ENCODE measurements at places on chromosomes 2 and 18.
A peak's percentile ranks its signal among the peaks of the same experiment; 100 is the strongest.

DNA sequence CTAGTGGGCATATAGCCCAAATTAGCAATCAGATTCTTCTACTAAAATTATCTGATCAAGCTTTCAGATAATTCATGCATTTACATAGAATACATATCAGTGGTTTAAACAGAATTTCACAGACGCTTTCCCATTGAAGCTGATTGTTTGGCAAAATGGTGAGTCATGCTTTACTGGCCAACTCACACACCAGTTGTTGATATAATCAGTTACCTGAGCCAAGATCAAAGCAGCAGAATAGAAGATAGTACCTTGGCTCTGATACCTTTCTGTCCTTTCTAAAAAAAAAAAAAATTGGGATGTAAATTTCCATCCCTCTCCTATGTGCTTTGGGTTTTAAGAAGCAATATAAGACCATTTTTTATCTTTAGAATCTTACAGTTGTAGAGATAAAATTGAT, 178.0 kb downstream of the MCFD2 start:
- DNase-seq = peak; percentile 36

- DNase-seq = no peak
Observed at GRCh38 chr2:206435742-206436141, 7.6 kb upstream of the ADAM23 start.

DNA sequence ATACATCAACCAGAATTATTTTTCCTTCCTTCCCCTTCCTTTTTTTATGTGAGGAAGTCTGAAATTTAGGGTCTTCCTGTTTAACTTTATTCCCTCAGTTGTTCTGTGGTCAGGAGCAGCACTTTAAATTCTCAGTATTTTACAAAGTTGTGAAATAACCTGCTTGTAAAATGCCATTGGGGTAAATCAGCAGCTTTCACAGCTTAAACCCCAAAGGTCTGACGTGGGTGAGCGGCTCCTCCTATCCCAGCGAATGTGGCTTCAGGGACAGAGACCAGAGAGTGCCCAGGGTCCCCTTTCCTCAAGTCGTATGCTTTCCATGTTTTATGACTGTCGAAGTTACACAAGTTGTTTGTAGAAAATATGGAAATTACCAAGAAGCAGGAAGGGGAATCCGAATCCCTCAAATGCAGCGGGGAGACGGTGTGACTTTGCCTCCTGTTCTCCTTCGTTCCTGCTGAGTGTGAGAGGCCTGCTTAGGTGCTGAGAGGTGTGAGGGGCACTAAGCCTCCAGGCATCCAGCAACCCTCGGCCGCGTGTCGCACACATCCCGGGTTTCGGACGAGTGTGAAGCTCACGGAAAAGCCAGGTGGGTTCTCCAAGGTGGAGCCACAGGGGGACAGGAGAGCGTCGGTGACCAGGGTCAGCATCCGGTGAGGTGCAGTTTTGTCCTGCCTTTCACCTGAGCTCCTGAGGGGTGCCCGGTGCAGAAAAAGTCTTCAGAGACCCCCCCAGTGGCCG, 10.8 kb upstream of the KCNG2 start:
- no peak for DNase-seq

DNA sequence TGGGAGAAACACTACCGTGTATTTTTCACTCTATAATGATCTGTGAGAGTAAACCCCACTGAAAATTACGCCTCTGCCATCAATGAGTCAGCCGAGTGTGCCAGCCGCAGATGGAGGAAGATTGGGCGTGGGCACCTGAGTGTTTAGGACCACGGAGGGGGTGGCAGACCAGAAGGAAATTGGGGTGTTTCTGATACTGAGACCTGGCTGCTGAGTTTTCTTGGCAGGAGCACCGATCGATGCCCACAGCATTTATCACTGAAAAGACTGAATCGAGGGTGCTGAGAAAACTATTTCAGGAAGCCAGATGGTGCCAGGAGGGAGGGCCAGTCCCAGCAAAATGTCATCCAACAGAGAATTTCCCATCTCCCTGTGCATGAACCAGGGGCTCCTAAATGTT, 91.9 kb upstream of the TPO start:
- no peak for DNase-seq

- DNase-seq = no peak
Observed at GRCh38 chr2:17816396-17817245, at the start of gene MSGN1. TSS of gene MSGN1 (plus strand) at chr2:17816460. CDS start at chr2:17816519, 59 bp downstream.

GRCh38 chr2:69177785-69178636, 165.0 kb downstream of the ANTXR1 start:
- DNase-seq = peak; percentile 96

DNA sequence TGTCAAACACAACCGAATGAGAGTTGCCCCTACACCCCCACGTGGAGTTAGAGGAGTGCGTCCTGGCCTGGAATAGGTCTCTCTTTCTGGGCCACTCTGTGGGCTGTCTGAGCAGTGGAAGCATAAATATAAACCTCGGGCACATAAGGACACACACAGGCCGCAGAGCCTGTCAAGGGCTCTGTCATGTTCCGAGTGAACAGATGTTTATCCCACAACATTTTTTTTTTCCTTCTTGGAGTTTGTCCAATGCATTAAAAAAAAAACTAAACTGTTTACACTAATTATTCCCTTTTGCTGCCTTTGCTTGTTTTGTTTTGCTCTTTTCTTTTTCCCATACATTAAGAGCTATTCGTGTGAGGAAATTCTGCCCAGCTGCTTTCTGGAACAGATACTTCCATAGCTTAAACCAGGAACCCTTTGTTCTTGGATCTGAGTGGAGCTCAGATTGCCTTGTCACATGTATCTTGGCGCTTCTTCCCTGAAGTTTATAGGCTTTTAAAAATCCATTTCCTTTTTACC, 228.3 kb upstream of the FOSL2 start:
- no peak for DNase-seq

DNA sequence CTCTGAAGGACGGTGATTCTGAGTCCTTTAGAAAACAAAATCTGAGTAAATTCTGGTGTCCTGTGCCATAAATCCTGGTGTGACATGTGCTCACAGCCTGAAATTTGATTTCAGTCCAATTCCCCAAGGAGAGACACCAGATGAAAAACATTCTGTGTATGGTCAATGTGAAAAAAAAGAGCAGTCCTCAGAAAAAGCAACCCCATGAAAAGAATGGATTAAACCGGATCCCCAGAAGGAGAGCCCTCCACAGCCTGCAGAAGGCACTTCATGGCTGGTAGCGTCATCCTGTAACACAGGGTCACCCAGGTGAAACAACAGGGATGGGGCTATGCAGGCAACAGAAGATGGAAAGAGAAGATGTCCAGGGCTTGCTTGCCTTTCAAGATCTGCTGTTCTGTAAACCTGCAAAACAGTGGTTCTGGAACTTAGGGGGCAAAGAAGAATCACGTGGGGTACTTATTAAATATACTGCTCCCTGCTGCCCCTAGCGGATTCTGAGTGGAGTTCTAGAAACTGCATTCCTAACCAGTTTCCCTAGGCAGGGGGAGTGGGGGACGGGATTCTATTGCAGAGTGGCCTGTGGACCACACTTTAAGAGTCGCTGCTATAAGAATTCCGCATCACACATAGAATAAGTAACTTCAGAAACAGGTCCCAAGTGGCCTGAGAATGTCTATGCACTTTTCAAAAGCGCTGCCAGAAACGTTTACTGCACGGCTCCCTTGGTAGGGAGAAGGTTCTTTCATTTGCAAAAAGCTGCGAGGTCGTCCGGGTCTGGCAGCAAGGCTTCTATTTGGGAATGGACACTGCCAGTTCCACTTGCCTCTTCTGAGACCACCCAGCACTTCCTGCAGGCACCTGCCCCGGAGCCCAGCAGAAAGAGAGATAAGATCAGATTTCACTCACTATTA, 118.9 kb upstream of the ARL5A start:
- DNase-seq = no peak

GRCh38 chr2:96213379-96213778, 4.8 kb upstream of the STARD7 start:
- no peak for DNase-seq

GRCh38 chr2:197707316-197708213, 2.4 kb downstream of the MARS2 start:
- DNase-seq = peak; percentile 46

GRCh38 chr18:31484461-31484860, 13.5 kb upstream of the DSG2 start:
- no peak for DNase-seq

GRCh38 chr2:53103679-53104078, 663.9 kb upstream of the CHAC2 start:
- DNase-seq = no peak

DNA sequence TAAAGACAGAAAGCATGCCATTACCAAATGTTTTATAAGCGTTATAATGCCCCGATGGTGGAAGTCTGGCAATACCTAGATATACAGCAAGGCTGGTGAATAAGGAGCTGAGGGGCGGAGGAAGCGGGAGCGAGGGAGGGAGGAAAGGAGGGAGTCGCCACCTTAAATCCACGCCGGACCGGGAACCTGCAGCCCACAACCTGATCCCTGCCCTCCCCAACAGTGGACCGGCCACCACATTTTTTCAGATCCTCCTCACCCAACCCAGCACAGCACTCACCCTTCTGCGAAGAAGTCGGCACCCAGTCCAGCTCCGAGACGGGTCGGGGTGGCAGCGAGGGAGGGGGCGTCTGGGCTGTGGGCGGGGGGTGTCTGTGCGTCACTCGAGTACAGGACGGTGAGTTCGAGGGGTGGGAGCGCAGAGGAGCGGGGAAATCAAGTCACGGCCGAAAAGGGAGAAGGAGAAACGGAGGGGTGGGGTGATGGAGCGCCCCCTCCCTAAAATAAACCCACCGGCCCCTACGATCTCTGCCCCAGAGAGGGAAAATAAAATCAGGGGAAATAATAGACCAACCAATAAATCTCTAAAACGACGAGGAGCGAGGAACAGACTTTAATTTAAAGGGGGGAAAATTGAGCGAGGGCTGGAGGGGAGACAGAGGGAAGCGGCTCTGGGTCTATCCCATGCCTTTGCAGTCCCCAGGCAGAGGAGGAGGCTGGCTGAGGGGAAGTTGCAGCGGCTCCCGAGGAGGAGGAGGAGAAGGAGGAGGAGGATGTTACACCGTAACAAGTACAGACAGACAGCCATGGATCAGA, 96.5 kb upstream of the SERTAD2 start:
- peak; percentile 39 for DNase-seq

- no peak for DNase-seq
Observed at GRCh38 chr2:143937723-143938350, 582.1 kb downstream of the ZEB2 start.

GRCh38 chr2:230784795-230785194, 72.2 kb downstream of the CAB39 start:
- DNase-seq = no peak

GRCh38 chr18:9619545-9619944, 5.2 kb upstream of the PPP4R1 start:
- DNase-seq = peak; percentile 80

- no peak for DNase-seq
Observed at GRCh38 chr2:151030663-151031230, 230.9 kb downstream of the RBM43 start.

DNA sequence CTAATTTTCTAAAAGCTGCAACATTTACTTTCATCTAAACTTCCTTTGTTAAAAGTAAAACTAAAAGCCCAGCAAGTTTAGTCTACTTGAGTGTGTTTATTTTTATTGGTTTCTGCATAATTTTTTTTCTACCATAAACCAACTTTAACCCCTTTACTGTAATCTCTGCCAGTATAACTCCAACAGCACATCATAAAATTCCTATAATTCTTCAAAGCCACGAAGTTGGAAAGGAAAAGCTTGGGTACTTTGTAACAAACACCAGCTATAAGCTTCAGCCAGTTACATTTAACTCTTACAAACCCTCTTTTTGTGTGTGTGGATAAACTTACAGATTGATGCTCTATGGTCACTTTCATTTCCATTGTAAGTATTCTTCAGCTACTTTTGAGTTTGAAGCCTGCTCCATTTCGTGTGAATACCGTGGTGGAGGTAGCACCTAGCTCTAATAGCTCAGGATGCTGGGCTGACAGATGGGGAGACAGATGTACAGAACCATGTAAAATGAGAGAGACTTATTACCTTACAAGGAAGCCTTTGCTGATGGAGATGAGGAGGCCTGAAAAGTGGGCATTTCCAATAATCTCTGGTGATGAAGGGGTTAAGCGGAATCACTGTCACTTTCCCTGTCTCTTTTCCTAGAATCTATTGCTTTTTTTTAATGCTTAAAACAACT, 42.5 kb downstream of the ZEB2 start:
- no peak for DNase-seq

- peak; percentile 17 for DNase-seq
Observed at GRCh38 chr2:210663631-210664089, 107.3 kb downstream of the CPS1 start.

- no peak for DNase-seq
Observed at GRCh38 chr2:148968776-148969319, 69.7 kb upstream of the LYPD6B start.

- DNase-seq = no peak
Observed at GRCh38 chr2:80037310-80037709, 267.2 kb downstream of the LRRTM1 start.

- no peak for DNase-seq
Observed at GRCh38 chr2:24840962-24841945, 48.0 kb downstream of the CENPO start.

GRCh38 chr2:235026649-235027557, 75.1 kb downstream of the SH3BP4 start:
- peak; percentile 94 for DNase-seq

DNA sequence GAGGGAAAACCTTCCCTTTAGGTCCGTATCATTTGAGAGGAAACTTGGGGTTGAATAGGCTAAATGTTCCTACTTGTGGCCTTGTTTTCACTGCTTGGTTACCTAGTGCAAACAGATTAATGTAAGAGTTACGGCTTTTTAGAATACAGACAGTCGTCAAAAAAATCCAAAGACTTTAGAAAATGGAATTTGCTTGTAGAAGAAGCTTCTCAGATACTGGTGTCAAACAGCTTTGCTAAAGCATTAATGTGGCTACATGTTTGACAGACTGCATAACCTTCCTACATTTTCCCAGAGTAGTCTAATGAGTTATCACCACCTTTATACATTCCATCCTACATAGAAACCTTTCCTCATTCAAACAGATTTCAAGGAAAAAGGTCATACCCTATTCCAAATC, 114.6 kb downstream of the FMNL2 start:
- DNase-seq = no peak

DNA sequence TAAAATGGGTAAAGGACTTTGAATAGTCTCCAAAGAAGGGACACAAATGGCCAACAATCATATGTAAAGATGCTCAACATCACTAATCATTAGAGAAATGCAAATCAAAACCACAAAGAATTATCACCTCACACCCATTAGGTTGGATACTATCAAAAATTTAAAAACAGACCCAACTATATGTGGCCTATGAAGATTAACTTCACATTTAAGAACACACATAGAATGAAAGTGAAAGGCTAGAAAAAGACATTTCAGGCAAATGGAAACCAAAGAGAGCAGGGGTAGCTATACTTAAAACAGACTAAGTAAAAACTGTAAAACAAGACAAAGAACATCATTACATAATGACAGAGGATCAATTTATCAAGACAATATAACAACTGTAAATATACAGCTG, 53.5 kb upstream of the ASPRV1 start:
- DNase-seq = no peak

Measured in NCI-H226 (cell line).